Left cardiac atrium (tissue), 4 donors: ENCODE measurements at places on chromosomes 2 and 18.
A peak's percentile ranks its signal among the peaks of the same experiment; 100 is the strongest.

DNA sequence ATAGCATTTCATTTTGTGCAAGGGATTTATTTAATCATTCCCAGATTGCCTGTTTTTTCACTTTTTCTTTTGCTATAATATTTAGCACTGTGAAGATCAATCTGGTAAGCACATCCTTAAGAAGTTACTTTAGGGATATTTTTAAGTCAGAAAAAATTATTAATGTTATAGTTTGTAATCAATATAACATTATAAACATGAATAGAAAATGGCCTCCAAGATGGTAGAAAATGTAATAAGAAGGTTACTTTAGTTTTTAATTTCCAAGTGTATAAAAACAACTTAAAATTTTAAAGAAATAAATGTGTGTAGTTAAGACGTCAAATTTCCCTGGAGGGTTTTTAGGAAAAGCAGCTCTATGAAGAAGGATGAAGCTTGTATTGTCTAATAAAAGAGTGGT, 81.9 kb upstream of the SERPINE2 start:
- no peak for DNase-seq

DNA sequence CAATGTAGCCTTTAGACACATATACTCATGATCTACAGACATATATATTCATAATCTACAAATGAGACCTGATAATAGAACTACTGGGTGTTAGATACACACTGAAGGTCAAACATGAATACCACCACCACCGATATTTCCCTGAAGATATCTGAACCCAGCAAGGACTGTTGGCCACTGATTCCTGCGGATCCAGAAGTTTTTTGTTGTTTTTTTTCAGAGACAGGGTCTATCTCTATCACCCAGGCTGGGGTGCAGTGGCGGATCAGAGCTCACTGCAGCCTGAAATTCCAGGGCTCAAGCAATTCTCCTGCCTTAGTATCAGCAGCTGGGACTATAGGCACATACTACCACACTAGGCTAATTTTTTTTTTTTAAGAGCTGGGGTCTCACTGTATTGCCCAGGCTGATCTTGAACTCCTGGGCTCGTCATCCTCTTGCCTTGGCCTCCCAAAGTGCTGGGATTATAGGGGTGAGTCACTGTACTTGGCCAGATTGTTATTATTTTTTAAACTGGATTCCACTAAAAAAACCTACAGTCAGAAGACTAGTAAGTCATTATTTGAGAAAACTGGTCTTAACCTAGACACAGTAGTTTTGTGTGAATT, 1.8 kb downstream of the METTL5 start:
- DNase-seq = no peak

- DNase-seq = no peak
Measured at GRCh38 chr2:227163485-227163997, 464 bp downstream of the COL4A4 start.

DNA sequence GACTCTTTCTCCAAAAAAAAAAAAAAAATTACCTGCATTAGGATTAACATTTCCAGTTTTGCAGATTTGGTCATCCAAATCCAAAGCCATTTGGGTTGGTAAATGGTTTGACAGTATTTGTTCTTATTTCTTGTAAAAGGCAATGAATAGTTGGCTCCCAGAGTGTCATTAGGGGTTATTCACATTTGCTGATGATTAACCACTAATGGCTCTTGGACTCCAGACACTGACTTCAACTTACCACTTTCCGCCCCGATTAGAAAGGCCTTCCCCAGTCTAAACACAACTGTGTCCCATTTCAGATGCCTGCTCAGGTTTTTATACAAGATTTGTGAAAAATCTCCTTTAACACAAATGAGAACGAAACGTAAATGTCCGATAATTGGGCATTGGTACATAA, 9.6 kb upstream of the TGIF1 start:
- DNase-seq = no peak

GRCh38 chr18:48777026-48777743, 173.6 kb downstream of the SMAD7 start:
- DNase-seq = peak; percentile 70

DNA sequence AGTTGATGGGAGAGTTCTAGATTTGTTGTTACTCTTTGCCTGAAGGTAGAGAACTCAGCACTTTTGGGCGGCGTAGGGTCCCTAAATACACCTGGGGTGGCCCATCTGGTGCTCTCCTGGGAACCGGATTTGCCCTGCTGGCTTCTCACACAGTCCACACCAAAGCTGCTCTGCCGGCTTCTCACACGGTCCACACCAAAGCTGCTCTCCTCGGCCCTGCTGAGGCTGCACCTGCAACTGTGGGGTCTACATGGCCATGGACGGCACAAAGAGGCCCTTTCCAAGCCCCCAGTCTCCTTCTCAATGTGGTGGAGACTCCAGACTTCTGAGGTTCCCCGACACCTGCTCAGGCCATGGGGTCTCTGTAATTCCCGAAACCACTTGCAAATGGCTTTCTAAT, 124.8 kb upstream of the GPC1 start:
- DNase-seq = no peak

DNA sequence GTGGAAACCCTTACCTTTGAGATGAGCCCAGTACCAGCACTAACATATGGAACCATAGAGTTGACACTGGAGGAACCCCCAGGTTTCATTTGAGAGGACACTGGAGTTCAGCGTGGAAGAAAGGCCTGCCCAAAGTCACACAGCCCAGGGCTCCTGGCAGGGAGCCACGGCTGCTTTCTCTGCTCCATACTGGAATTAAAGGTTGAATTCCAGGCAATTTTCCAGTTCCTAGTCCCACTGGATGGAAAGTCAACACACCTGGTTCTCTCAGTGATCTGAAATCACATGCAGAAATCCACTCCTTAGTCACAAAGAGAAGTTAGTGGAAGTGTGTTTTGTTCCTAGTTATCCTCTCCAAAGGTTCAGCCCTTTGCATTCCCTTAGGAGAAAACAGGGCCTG, 336.1 kb upstream of the SKOR2 start:
- no peak for DNase-seq

- peak; percentile 40 for DNase-seq
Measured at GRCh38 chr18:22253676-22254075, 84.3 kb downstream of the GATA6 start.

DNA sequence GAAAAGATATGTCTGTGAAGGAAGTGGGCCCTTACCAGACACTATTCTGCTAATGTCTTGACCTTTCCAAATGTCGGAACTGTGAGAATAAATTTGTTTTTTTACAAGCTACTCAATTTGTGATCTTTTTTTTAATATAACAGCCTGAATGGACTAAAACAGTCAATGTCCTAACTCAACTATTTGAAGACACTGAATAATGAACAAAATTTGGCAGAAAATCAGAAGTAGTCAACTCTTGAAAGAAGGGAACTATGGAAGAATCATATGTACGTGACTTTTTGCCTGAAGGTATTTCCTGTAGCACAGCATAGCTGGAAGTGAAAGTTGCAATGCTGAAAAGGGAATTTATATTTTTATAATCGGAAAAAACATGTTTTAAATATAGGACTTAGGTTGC, 351.8 kb upstream of the TFPI start:
- no peak for DNase-seq

DNA sequence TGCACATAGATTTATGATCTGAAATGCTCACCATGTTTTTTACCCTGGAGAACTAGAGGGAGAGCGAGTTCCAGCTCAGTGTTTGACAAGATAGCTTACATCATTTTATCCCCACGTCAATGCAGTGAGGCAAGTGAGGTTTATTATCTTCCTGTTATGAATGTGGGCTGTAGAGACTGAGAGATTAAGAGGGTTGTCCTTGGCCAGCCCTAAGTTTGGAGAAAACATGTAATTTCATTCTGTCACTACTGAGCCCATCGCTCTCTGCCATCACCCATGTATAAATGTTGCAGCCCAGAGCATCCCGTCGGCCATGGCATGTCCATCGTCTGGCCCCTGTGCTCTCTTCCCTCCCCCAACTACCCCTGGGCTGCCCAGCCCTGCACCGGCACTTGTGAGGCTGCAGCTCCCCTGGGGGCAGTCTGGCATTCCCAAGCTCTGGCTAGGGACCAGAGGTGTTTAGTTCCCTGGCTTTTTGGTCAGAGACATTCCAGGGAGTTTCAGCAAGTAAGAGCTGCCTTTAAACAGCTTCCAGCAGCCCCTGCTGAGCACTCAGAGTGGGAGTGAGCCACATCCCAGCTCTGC, 136.7 kb downstream of the ANTXR1 start:
- DNase-seq = peak; percentile 35

DNA sequence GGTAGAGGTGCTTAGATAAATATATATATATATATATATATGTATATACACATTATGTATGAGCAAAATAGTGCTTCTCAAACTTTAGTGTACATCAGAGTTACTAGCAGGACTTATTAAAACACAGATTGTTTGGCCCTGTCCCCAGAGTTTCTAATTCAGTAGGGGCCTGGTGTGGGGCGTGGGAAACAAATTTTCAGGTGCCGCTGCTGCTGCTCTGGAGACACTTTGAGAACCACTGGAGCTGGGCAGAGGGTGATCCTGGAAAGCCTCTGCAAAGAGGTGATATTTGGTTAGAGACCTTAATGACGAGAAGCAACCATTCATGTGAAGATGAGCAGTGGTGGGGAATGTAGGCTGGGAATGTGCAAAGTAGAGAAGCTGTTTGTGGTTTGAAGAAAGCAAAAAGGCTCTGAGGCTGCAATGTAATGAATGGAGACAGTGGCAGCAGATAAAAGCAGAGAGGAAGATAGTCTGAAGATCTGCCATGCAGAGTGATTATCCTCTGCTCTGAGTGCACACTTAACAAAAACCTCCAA, 142.9 kb downstream of the PLCL1 start:
- no peak for DNase-seq

- no peak for DNase-seq
Measured at GRCh38 chr2:124973396-124973795, 948.3 kb downstream of the CNTNAP5 start.

GRCh38 chr18:79257480-79257879, 138.2 kb upstream of the NFATC1 start:
- no peak for DNase-seq

- DNase-seq = no peak
Measured at GRCh38 chr2:31008561-31009114, 129.6 kb downstream of the GALNT14 start.

DNA sequence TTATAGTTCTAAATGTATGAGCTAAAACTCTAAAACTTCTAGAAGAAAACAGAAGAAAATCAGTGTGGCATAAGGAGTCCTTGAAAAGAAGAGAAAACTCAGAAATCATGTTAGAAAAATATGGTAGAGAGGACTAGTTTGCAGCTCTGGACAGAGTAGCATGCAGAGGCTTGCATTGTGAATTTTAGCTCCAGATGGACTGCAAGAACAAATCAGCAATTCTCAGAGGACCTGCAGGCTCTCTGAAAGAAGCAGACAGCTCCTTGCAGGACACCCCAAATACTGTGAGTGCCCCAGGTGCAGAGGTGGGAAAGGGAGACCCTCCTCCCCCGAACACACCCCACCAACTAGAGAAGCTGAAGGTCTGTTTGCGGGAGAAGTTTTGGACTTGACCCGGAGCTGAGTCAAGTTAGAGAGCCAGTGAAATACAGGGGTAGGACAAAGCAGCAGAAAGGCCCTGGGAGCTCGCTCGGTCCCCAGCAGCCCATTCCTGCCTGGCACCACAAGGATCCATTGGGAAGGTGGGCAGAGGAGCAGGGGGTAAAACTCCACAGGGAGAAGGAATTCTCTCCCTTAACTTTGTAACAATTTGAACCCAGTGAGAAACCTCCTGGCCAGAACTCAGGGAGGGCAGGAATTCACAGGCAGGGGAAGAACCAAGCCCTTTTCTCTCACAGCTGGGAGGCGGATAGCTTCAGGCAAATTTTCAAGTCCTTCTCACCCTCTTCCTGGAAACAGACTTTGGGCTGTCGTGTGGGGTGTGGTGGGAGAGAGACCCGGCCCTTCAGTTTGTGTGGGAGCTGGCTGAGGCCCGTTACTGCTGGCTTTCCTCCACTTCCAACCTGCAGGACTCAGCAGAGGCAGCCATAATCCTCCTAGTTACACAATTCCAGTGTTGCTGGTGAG, 216.2 kb upstream of the SLC35G4 start:
- DNase-seq = peak; percentile 28

DNA sequence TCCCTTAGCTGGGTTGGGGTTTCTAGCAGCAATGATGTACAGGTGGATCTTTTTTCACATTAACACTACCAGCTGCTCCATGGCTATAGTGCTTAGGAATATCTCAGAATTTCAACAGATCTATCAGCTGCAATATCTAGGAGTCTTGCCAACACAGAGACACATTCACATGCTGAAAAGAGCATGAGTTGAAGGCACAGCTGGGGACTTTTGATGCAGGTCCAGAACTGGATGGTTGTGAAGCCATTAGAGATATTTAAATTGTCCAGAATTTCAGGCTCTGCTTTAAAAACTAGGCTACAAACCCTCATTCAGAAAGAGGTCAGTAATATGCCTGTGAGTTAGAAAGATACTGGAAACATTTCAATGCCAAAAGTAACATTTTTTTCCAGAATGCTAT, 122.2 kb upstream of the CCDC195 start:
- no peak for DNase-seq

DNA sequence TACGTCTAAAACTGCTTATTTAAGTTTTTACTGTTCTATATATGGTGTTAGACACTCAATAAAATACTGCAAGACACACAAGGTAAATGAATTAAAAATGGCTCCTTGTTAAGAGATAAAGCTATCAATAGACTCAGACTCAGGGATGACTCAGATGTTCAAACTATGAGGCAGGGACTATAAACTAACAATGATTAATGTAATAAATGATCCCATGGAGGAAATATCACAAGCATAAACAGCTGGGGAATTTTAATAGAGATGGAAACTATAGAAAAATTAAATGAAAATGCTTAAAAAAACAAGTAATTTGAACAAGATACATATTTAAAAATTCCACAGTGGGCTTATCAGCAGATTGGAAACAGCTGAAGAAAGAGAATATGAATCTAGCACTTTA, 650.8 kb downstream of the DCDC2C start:
- DNase-seq = no peak

DNA sequence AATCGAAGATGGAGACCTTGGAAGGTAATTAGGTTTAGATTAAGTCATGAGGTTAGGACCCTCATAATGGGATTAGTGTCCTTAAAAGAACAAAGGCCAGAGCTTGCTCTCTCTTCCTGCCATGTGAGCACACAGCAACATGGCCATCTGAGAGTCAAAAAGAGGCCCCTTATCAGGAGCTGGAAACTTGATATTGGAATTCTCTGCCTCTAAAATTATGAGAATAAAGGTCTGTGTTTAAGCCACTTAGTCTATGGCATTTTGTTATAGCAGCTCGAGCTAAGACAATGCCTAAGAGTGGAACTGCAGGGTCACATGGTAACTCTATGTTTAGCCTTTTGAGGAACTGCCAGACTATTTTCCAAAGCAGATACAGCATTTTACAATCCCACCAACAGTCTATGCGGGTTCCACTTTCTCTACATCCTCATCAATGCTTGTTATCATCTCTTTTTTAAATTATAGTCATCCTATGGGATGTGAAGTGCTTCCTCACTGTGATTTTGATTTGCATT, 42.4 kb downstream of the THADA start:
- no peak for DNase-seq

- DNase-seq = no peak
Measured at GRCh38 chr2:113760400-113760799, 4.0 kb upstream of the SLC35F5 start.

GRCh38 chr2:1971124-1971523, 226.8 kb upstream of the PXDN start:
- no peak for DNase-seq

GRCh38 chr2:13813236-13813635, 819.3 kb upstream of the LRATD1 start:
- no peak for DNase-seq

- DNase-seq = no peak
Measured at GRCh38 chr2:32011485-32011960, 715 bp upstream of the MEMO1 start.

GRCh38 chr2:192087398-192087958, 107.3 kb downstream of the TMEFF2 start:
- no peak for DNase-seq

GRCh38 chr2:240460253-240460711, 24.8 kb downstream of the GPC1 start:
- peak; percentile 16 for DNase-seq
